ENCODE measurements at places on chromosomes 1 and 21. TPM values are rescaled to one million over a fixed set of nuclear protein-coding genes. Genes with fewer than 3 reads are reported as not detected.

The PGBD5 gene
- not detected for total RNA-seq

The LDLRAD2 gene
- 0.47 TPM for total RNA-seq

The FOXO6 gene
- total RNA-seq, result 0.15 TPM

The MXRA8 gene
- total RNA-seq, result not detected

The TRIM17 gene
- 0.17 TPM for total RNA-seq

The MFAP2 gene
- not detected for total RNA-seq

The SPRR4 gene
- total RNA-seq, result not detected

The FCER1A gene
- total RNA-seq, result not detected

The RXFP4 gene
- not detected for total RNA-seq

The KDF1 gene
- total RNA-seq, result 1.4 TPM

The PPIE gene
- total RNA-seq, result 68.6 TPM

The WDR64 gene
- not detected for total RNA-seq

The AIRE gene
- 0.24 TPM for total RNA-seq

The SPRR1B gene
- total RNA-seq, result not detected

The RPTN gene
- total RNA-seq, result not detected

The CDCA8 gene
- 1.3 TPM for total RNA-seq

The CREG1 gene
- 8.1 TPM for total RNA-seq

The CHTOP gene
- 156 TPM for total RNA-seq

The NUAK2 gene
- total RNA-seq, result 105 TPM

The TTC24 gene
- total RNA-seq, result 26.6 TPM

The AIDA gene
- total RNA-seq, result 77.7 TPM

The LRRIQ3 gene
- 1.4 TPM for total RNA-seq

The BARHL2 gene
- not detected for total RNA-seq

The HOOK1 gene
- 12.6 TPM for total RNA-seq

The ERICH3 gene
- 0.46 TPM for total RNA-seq

The PADI4 gene
- 0.44 TPM for total RNA-seq

The CLCA2 gene
- not detected for total RNA-seq

The PRAMEF5 gene
- not detected for total RNA-seq

The TMEM269 gene
- total RNA-seq, result 0.47 TPM

The GCSAML gene
- total RNA-seq, result not detected

The S100A7 gene
- not detected for total RNA-seq

The TTC22 gene
- total RNA-seq, result 10.9 TPM

The ST7L gene
- total RNA-seq, result 21.9 TPM

The NTMT2 gene
- not detected for total RNA-seq

The MYOG gene
- total RNA-seq, result not detected

The OR6N2 gene
- total RNA-seq, result not detected

The DENND2D gene
- total RNA-seq, result 102 TPM

Data from B cell (primary cell).